Activated CD8-positive, alpha-beta T cell treated with anti-CD3 and anti-CD28 coated beads for 36 hours (primary cell): ENCODE measurements at places on chromosomes 12 and 14. TPM values are rescaled to one million over a fixed set of nuclear protein-coding genes. Genes with fewer than 3 reads are reported as not detected.
A peak's percentile ranks its signal among the peaks of the same experiment; 100 is the strongest.

Gene IRAK3
- 0.34 TPM for total RNA-seq

Gene TOMM20L
- total RNA-seq, result not detected

Gene PTPN21
- not detected for total RNA-seq

Gene TMEM30B
- total RNA-seq, result 1.7 TPM

Gene NYNRIN
- total RNA-seq, result 0.05 TPM

Gene KSR2
- total RNA-seq, result not detected

Gene FOXA1
- total RNA-seq, result not detected

Gene PROX2
- total RNA-seq, result 0.38 TPM

DNA sequence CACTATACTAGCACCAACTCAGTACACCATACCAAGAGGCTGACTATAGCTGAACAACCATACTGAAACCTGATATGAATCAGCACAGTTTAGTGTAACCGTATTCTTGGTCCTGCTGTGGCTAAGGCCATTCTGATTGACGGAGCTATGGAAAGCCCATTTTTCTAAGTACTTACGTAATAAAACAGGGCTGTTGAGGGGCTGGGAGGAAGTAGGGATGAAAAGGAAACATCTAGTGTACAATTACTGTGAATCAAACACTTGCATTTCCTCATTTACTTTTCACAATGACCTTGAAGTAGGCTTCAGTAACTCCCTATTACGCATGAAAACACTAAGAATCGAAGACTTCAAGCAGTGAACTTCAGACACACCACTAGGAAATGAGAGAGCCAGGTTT is 198.2 kb downstream of the BTG1 start:
- DNase-seq, result peak; percentile 7

DNA sequence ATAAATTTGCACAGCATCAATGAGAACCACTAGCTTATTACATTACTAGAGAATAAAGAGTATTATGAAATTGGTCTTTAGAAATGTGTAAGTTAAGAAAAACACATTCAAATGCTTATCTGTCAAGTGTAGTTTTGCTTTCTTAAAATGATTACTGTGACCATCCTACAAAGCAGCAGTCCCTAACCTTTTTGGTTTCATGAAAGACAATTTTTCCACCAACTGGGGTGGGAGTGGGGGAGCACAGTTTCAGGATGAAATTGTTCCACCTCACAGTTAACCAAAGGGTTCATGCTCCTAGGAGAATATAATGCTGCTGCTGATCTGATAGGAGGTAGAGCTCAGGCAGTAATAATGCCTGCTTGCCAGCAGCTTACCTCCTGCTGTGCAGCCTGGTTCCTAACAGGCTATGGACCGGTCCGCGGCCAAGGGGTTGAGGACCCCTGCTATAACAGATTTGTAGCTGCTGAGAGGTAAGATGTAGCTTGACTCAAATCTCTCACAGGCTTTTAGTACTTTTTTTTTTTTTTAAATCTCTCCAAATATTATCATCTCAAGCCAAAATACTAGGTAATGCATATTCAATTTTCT is 45.4 kb downstream of the PPP4R3A start:
- peak; percentile 17 for DNase-seq

DNA sequence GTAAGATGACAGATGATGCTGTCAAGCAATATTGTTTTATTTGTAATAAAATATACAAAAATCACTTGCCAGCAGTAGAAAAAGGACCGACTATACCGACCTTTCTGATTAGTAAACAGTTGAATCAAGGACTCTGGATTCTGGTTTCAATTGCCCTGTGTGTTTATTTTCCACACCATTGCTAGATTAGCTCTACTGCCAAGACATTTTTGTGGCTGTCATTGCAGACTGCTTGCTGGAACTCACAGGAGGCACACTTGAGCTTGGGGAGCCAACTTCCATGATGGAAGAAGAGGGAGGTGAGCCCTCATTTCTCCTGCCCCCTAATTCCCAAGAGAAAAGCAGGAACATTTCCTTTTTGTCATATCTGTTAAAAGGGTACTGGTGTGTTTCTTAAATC is 51.3 kb downstream of the MAPKAPK5 start:
- DNase-seq, result no peak

DNA sequence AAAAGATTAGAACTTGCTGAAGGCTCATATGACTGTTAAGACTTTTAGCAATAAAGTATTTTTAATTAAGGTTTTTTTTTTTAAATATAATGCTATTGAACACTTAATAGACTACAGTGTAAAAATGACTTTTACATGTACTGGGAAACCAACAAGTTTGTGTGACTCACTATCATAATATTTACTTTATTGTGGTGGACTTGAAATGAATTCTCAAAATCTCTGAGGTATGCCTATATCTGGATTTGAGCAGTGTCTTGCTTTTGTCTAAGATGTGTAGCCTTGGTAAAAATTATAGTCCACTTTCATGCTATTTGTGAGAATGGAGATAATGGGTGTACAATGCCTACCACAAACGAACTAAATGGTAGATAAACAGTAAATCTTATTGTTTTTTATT is 33.9 kb upstream of the NAV3 start:
- no peak for DNase-seq

DNA sequence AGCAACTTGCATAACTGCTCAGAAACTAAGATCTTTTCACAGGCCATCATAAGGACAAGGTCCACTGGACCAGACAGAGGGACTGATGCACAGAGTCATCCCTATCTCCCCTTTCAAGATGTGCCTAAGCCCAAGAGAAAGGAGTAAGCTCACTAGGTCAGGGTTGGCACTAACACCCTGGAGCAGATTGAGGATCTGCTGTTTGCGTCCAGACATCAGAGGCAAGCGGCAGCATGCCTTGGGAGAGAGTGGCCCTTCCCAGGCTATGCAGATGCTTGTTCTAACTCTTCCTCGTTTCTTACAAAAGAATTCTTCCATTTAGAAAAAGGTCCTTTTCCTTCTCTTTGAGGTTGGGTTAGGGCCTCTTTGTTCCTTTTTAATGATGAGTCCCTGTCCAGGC is 187.2 kb downstream of the KCNA5 start:
- DNase-seq, result no peak

GRCh38 chr12:109777544-109777943 is 55.7 kb downstream of the TRPV4 start:
- peak; percentile 71 for DNase-seq

- no peak for DNase-seq
Measured at GRCh38 chr12:12812618-12813119, 477 bp upstream of the DDX47 start.

GRCh38 chr12:131102991-131103668 is 149.4 kb downstream of the ADGRD1 start:
- no peak for DNase-seq

GRCh38 chr12:101862245-101862644 is 15.1 kb upstream of the DRAM1 start:
- no peak for DNase-seq

DNA sequence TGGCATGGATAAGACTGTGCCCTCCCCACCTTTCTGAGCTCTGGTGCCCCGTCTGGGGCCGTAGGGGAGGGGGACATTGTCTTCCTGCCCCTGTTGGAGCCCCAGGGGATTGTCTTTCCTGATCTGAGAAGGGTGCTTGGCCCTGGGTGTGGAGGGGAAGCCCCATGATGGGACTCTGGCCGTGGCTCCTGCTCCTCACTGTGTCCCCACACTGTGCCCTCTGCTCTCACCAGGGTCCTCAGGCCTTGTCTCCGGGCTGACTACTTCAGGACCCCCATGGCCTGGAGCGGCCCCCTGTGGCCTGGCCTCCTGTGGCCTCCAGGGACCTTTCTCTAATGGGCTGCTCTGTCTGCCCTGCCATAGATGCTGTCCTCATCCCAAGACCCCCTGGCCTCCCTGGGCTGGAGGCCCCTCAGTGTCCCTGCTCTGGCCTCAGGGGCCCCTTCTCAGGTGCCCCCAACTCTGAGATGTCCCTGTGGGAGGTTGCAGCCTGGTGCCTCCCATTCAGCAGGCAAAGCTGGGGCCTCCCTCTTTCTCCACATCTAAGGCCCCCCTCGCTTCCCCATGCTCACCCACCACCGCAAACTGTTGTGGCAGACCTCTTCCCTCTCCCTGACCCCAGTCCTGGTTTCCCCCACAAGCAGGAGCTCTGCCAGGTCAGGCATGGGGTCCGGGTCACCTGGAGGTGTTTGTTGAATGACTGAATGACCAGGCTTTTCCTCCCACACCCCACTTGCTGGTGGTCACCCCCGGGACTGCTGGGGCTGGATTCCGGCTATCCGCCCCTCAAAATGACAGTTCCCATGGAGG is 4.0 kb downstream of the KIF26A start:
- no peak for DNase-seq

- no peak for DNase-seq
Measured at GRCh38 chr12:81572411-81572810, 186.7 kb downstream of the PPFIA2 start.

DNA sequence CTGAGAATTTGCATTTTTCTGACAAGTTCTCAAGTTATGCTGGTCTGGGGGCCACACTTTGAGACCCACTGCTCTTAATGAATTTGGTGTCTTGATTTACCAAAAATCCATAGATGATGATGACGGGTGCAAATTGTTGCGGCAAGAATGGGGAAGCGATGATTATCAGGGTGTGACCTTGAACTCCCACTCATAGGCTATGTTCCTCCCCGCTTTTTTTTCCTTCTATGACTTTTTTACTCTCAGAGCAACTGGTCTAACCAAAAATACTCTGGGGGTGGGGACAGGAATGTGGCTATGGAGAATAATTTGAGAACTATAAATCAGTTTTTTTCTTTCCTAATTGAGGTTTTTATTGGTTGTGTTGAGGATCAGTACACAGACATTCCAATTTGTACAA is 83.6 kb downstream of the PPFIBP1 start:
- DNase-seq, result no peak

DNA sequence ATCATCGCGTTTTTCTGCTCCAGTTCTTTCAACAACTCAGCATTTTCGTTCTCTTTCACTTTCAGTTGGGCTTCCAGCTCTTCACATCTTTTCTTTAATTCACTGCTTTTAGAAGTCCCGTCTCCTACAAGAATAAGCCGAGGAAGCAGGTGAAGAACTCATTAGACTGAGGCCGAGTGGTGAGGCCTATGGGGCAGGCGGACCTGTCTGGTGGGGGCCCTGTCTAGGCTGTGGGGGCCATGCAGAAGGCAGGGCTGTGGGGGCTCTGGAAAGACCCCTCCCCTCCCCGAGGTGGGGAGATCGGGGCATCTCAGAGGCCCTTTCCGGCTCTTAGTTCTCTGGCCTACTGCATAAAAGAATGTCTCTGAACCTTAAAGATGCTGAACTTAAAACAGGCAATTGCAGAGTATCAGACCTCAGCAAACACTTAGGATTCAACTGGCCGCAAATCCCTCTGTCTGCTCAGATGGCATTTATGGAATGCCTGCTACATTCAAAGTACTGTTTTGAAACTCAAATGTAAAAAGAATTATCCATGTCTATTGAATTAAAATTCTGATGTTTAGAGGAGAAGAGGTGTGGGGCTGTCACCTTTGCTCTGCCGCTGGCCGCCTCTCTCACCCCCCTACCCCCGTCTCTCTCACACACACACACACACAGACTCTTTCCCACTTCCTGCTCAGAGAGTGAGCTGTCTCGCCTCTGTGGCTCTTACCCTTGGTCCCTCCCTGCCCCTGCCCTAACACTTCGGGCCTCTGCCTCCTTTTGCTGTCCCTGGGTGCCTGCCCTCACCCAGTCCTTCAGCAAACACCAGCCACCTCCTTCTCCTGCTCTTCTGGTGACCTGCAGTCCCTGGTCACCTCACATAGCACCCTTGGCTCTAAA is 34.7 kb downstream of the CCDC92 start:
- DNase-seq, result peak; percentile 73

- DNase-seq, result no peak
Measured at GRCh38 chr14:49512147-49512551, 74.0 kb downstream of the RPS29 start.

DNA sequence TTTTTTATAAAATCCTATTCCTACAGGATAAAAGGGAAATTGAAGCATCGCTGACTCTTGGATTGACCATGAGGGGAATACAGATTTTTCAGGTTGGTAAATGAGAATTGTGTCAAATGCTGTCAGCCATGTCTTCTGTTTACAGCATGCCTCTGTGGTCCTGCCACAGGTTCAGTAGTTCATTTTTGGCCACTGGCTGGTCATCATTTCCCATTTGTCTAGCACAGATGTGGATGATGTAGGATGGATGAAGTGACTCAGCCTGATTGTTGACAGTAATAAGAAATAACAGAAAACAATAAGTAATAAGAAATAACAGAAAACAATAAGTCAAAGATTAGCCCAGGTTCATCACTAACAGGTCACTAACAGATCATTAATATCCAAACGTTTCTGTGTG is 59.8 kb downstream of the FRMD6 start:
- no peak for DNase-seq

- peak; percentile 35 for DNase-seq
Measured at GRCh38 chr12:25811656-25812126, 146.8 kb upstream of the RASSF8 start.

DNA sequence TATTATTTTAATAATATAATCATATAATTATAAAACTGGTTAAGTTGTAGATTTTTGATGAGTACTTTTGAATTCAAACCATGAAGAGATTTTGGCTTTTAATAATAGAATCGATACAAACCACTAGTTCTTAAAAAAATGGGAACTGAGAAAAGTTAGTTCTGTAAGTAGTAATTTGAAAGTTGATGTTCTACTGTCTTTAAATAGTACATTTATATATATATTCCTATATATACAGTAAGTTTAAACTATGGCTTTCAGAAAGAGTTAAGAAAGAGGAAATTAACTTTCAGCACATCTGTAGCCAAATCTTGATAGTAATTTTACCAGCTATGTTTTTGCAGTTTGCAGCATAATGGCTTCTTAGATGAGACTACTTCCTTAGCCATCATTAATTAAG is 7.8 kb downstream of the LRRK2 start:
- no peak for DNase-seq
